ENCODE measurements at places on chromosomes 12 and 14.

- no peak for DNase-seq
Measured at GRCh38 chr14:37665479-37665878, 70.0 kb downstream of the TTC6 start.

DNA sequence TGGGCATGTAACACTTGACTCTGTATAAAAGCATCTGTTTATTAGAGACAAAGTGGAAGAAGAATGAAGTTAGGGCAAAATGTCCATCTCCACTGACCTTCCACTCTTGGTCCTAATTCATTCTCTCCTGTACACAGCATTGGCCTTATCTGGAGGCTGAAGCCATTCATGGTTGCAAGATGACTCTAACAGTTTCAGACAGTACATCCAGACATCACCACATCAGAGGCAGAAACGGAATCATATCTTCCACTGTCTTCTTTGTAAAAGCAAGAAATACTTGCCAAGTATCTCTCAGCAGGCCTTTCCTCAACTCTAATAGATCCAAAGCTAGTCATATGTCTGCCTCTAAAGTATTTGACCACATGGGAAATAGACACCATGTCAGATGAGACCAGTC is 41.1 kb downstream of the PTHLH start:
- no peak for DNase-seq

DNA sequence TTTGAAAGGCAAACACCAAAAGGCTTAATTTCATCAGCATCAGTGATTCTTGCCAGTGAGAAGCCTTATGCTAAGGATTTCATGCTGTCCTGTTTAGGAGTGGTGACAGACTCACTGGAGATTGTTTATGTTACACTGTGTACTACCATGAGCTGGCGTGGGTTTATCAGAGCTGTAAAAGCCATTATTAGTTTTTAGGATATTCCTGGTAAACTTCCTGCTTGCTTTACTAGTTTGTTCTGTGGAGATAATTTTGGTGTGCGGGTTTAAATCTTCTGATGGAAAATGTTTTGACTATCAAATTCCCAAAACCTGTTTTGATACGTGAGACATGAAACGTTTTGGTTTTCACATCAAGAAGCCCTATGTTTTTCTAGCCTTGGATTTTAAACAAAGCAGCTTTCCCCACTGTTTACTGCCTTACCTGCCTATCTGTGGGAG is 15.2 kb downstream of the PPFIBP1 start:
- DNase-seq: no peak

DNA sequence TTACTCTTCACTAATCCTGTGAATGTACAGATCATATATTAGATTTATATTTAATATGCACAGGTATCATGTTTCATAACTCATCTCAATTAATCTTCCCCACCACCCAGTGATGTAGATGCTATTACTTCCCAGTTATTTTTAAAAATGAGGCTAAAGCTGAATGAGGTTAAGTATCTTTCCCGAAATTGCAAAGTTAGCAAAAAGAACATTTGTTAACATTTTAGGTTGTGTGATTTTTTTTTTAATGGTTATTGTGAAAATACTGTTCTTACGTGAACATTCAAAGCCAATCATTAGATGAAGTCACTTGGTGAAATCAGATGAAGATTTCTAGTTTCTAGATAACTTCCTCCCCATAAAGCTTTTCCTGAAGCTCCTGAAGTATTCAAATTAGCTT is 186.9 kb upstream of the PLEKHA5 start:
- no peak for DNase-seq

GRCh38 chr14:90060312-90060964 is 1.4 kb upstream of the KCNK13 start:
- peak; percentile 66 for DNase-seq

DNA sequence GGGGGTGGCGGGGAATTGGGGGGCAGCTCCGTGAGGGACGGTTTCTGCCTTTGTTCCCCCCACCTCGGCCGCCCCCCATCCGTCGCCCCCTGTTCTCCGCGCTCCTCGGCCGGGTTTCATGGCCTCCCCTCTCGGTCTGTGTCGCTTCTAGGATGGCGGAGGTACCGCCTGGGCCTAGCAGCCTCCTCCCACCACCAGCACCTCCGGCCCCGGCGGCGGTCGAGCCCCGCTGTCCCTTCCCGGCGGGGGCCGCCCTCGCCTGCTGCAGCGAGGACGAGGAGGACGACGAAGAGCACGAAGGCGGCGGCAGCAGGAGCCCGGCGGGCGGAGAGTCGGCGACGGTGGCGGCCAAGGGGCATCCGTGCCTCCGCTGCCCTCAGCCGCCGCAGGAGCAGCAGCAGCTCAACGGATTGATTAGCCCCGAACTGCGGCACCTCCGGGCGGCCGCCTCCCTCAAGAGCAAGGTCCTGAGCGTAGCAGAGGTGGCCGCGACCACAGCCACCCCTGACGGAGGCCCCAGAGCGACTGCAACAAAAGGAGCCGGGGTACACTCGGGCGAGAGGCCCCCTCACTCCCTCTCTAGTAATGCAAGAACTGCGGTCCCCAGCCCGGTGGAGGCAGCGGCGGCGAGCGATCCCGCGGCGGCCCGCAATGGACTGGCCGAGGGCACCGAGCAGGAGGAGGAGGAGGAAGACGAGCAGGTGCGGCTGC is 575 bp downstream of the NAA30 start:
- peak; percentile 39 for DNase-seq

DNA sequence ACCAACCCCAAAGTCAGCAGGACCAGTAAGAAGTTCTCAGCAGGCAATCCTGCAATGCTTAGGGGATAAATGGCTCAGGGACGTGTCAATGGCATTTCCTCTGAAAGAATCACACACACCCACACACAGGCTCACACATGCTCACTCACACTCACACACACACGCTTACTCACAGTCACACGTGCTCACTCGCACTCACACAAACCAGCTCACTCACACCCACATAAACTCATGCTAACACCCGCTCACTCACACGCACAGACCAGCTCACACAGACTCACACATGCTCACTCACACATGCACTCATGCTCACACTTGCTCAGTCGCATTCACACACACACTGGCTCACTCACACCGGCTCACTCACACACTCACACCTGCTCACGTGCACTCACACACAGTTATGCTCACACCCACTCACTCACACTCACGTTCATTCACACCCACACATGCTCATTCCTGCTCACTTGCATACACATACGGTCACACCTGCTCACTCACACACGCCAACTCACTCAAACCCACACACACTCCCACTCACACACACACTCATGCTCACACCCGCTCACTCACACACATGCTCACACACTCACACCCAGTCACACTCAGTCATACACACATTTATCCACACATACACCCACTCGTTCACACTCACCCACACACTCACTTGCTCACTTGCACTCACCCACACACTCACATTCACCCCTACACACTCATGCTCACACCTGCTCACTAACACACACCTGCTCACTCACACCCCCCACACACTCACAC is 436.8 kb downstream of the BCL11B start:
- DNase-seq: no peak

- no peak for DNase-seq
Measured at GRCh38 chr12:6829536-6830220, 1.5 kb downstream of the P3H3 start.

GRCh38 chr14:74242021-74242779 is 3.0 kb downstream of the VSX2 start:
- DNase-seq: no peak

GRCh38 chr12:62588916-62589315 is 122.3 kb downstream of the MON2 start:
- no peak for DNase-seq

- no peak for DNase-seq
Measured at GRCh38 chr12:92717202-92717601, 14.4 kb downstream of the PLEKHG7 start.

- DNase-seq: no peak
Measured at GRCh38 chr14:51578853-51579252, 72.9 kb upstream of the FRMD6 start.

- DNase-seq: peak; percentile 53
Measured at GRCh38 chr14:58171090-58171489, 19.1 kb upstream of the ARMH4 start.

DNA sequence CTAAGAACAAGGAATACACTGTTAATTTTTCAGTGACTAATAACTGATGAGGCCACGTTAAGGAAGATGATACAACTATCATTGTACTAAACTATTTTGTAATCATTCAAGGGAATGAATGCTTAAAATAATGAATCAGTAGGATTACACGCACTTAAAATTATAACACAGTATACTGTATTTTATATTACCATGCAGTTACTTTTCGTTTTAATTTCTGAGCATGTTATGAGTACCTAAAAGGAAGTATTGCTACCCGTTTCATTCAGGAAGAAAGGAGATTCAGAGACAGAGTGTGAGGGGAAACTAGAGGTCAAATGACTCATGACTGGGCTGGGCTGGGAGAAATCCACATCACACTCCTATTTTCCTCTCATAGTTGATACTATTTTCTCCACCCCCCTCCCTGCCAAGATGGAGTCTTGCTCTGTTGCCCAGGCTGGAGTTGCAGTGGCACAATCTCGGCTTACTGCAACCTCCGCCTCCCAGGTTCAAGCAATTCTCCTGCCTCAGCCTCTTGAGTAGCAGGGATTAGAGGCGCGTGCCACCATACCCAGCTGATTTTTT is 202.0 kb downstream of the PPM1H start:
- no peak for DNase-seq

DNA sequence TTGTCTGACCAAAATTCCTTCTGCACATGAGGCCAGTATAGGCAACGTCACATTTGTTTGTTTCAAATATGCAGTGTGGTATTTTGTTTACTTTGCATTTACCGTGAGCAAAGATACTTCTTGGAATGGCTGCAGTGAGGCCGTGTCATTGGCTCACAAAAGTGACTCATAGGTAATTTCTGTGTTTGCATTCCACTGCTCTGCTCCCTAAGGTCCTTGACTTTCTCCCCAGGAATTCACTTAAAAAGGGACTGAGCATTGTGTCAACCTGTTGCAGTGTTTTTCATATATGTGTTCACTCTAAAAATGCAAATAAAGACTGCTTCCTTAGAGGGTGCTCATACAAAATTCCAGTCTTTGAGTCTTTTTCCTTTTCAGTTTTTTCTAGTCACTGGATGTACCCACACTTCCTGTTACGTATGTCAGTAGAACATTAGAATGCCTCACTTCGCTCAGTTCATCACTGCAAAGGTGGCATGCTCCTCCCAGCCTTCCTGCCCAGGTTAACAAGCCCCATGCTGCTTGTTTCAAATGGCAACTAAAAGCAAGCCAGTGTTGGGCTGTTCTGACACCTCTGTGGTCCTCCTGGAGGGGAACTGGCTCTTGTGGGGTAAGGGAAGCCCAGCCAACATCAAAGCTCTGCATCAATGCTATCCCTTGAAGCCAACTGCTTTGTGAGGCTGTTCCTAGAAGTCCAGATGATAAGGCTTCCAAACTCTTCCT is 9.1 kb downstream of the C12orf76 start:
- no peak for DNase-seq

GRCh38 chr12:57621497-57622292 is 10.5 kb downstream of the ARHGEF25 start:
- peak; percentile 19 for DNase-seq

GRCh38 chr14:33786091-33786825 is 164.6 kb downstream of the EGLN3 start:
- no peak for DNase-seq

GRCh38 chr12:94909663-94910062 is 93.8 kb downstream of the NDUFA12 start:
- no peak for DNase-seq

DNA sequence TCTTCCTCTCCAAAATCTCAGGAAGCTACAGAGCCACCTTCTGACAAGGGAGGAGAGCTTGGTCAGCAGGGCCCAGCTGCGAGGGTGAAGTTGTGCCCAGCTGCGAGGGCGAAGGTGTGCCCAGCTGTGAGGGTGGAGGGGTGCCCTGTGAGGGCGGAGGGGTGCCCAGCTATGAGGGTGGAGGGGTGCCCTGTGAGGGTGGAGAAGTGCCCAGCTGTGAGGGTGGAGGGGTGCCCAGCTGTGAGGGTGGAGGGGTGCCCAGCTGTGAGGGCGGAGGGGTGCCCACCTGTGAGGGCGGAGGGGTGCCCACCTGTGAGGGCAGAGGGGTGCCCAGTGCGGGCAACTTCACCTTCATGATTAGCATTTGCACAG is 20.4 kb upstream of the TTC7B start:
- no peak for DNase-seq

GRCh38 chr12:65891219-65891618 is 66.9 kb downstream of the HMGA2 start:
- no peak for DNase-seq

- DNase-seq: no peak
Measured at GRCh38 chr12:124939079-124939420, 24.6 kb upstream of the UBC start.

GRCh38 chr12:64820593-64820992 is 3.9 kb upstream of the TBC1D30 start:
- DNase-seq: no peak

GRCh38 chr12:89960607-89961394 is 252.2 kb upstream of the ATP2B1 start:
- DNase-seq: no peak

- DNase-seq: no peak
Measured at GRCh38 chr12:81597928-81598604, 161.1 kb downstream of the PPFIA2 start.

DNA sequence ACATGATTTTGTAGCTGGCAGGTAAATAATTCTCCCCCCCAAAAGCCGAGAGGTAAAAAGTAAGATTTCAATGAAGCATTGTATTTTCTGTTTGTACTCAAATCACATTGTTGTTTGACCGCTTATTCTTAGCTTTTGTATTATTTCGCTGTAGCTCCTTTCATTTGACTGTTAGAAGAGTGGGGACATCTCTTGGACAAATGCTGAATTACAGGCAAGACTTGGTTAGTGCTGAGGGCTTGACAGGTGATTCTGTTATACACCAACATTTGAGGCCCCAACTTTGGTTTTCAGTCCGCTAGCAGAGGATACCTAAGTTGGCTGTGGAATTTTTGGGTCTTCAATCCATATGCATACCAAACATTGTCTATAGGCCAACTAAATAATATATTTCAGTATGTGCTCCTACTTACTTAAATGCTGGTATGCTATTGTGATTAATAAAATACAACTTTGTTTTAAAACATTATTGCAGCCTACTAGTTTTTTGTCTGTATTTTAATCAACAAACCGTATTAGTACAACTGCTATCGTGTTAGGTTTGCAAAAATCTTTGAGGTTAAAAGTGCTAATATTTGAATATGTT is 102.2 kb downstream of the ERC1 start:
- DNase-seq: no peak

DNA sequence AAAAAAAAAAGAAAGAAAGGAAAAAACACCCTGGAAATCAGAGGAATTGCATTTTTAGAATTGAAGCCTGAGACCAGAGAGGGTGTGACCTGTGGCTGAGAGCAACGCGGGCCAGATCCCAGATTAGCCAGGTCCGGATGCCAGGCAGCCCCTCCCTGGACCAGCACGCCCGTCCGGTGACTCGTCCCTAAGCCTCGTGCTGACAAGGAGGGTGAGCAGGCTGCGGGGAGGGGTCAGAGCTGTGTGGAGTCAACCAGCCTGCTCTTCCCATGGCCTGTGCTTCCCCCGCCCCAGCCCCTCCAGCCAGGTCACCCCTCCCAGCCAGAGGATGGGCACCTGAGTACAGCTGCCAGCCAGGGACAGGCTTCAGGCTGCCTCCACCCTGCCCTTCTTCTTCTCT is 4.2 kb upstream of the KLC1 start:
- no peak for DNase-seq
